ENCODE measurements at places on chromosomes 6 and 20.

- no peak for DNase-seq
These were observed 535 bp downstream of the NCR2 start for GRCh38 chr6:41335943-41336342.

- no peak for DNase-seq
These were observed 6.5 kb downstream of the PRND start for GRCh38 chr20:4728120-4728760.

- no peak for DNase-seq
These were observed 19.4 kb downstream of the SYNDIG1 start for GRCh38 chr20:24488800-24489175.

GRCh38 chr6:95978230-95978629, 37.5 kb upstream of the FUT9 start:
- no peak for DNase-seq

DNA sequence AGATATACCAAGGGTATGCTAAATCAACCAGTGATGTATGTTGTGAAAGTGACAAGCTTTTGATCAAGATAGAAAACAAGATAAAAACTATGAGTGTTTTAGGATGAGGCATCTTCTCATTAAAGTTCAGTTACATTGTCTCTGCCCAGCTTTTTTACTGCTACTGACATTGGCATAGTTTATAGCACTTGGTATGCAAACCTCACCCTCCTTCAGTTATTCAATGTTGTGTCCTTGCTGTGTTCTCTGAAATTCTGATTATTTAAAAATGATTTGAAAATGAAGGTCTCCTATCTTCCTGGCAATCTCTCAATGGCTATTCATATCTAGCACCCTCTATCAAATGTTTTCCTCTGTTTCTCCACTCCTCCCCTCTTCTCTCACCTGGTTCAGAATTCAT, 6.7 kb upstream of the MYLIP start:
- no peak for DNase-seq

DNA sequence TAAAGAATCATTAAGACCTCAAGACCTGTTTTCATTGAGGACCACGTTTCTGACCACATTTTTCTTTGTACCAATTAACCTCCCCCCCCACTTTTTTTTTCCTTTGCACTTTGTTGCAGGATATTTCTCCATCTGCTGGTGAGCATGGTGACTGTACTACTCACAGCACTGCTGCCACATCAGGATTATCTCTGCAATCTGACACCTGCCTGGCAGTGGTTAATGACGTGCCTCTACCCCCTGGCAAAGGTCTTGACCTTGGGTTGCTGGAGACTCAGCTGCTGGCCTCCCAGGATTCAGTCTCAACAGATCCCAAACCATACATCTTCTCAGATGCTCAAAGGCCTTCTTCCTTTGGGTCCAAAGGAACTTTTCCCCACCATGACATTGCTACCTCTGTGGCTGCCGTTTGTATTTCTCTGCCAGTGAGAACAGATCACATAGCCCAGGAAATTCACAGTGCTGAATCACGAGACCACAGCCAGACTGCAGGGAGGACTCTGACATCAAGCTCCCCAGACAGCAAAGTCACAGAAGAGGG, 46.6 kb upstream of the EDN3 start:
- no peak for DNase-seq

- DNase-seq: no peak
These were observed 104.6 kb downstream of the TFAP2A start for GRCh38 chr6:10310330-10310653.

Measured in stimulated activated CD4-positive, alpha-beta T cell treated with anti-CD3 and anti-CD28 coated beads, Interleukin-2, amount 100 ng/mL, for 4 hours (primary cell).